RPMI7951 (cell line): ENCODE measurements at places on chromosomes 1 and 21. TPM values are rescaled to one million over a fixed set of nuclear protein-coding genes. Genes with fewer than 3 reads are reported as not detected.

DNA sequence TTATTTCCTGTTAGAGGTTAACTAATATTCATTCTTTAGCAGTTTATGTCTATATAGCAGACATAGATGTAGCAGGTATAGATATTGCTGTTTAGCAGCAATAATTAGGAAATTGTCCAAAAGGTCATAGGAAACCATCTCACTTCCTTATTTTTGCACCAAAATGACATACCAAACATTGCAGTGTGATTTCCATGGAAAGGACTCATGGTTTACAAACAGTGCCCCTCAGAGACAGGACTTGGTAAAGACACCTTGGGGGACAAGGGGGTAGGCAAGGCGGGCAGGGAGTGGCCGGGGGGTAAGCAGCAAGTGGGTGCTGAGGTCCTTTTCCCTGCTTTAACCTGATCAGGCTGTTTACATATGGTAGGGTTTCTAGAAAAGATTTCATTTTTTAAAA, 30.5 kb downstream of the BATF3 start:
- peak; percentile 29 for DNase-seq

- DNase-seq, result no peak
These were observed 7.7 kb upstream of the AGTRAP start for GRCh38 chr1:11728126-11728806.

- DNase-seq, result no peak
These were observed 120.1 kb downstream of the PRDM2 start for GRCh38 chr1:13820055-13820454.

GRCh38 chr1:32868806-32869455, 1.8 kb downstream of the FNDC5 start:
- DNase-seq, result no peak

ATP1A2 gene
- total RNA-seq, result not detected in 2 replicates

DNA sequence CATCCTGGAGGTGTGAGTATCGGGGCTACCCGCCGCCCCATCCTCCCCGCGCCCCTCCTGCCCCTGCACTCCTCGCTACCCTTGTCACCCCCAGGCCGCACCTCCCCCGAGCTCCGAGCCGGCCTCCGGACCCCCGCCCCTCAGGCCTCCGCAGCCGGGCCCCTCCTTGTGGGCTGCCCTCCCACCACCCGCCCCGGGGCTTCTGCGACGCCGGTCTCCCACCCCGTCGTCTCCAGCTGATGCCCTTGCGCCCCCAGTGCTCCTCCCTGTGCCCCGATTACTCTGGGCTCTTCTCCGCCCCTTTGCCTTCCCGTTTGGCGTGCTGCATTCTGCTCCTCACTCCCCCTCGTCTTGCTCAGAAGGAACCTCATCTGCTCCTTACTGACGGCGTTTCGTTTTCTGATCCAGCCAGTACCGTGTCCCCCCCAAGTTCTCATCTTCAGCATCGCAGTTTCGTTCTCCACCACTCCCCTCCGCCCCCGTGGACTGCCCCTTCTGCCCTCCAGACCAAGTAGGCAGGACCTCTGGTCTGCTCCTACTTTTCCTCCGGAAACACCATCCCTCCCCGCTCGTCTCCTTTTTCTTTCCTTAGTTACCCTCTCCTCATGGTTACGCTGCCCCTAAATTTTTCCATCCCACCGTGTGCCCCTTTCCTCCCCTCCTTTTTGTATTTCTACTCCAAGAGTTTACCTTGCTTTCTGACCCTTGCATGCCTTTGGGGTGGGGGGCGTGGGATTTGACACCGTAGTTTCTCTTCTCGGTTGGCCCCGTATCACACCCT, 841 bp downstream of the SNX27 start:
- DNase-seq, result peak; percentile 37
